ENCODE measurements at places on chromosomes 12 and 14. TPM values are rescaled to one million over a fixed set of nuclear protein-coding genes. Genes with fewer than 3 reads are reported as not detected.

The RNFT2 gene
- total RNA-seq: 56.3 TPM

The COX6A1 gene
- total RNA-seq: 573 TPM

The OAS3 gene
- 3.5 TPM for total RNA-seq

The TSPAN11 gene
- total RNA-seq: 13.8 TPM

The TAS2R42 gene
- not detected for total RNA-seq

The PROX2 gene
- total RNA-seq: not detected

The CLEC4C gene
- not detected for total RNA-seq

The CIDEB gene
- 2.8 TPM for total RNA-seq

The RNASE2 gene
- total RNA-seq: 0.92 TPM

The ANAPC5 gene
- 125 TPM for total RNA-seq

The C14orf39 gene
- total RNA-seq: 0.92 TPM

The ADCY4 gene
- 3.2 TPM for total RNA-seq

The PMEL gene
- 0.69 TPM for total RNA-seq

The EFCAB11 gene
- 6.5 TPM for total RNA-seq

The FOS gene
- 57.0 TPM for total RNA-seq

The FERMT2 gene
- total RNA-seq: 76.4 TPM

The GYS2 gene
- total RNA-seq: not detected

The HOXC12 gene
- not detected for total RNA-seq

The TBC1D30 gene
- 23.1 TPM for total RNA-seq

The ACYP1 gene
- total RNA-seq: 49.4 TPM

The NEUROD4 gene
- 0.23 TPM for total RNA-seq

The CCDC60 gene
- 1.4 TPM for total RNA-seq

The ZFYVE26 gene
- 20.1 TPM for total RNA-seq

The ERBB3 gene
- 6.2 TPM for total RNA-seq

The CCDC198 gene
- total RNA-seq: 1.2 TPM

The MDP1 gene
- total RNA-seq: 16.1 TPM

The IL23A gene
- 0.92 TPM for total RNA-seq

The DTX1 gene
- total RNA-seq: 34.8 TPM

The ADAM20 gene
- total RNA-seq: 3.7 TPM

The EML5 gene
- total RNA-seq: 45.4 TPM

The KRT78 gene
- total RNA-seq: not detected

The SLC8A3 gene
- 70.4 TPM for total RNA-seq

The COX8C gene
- not detected for total RNA-seq

The TAS2R8 gene
- total RNA-seq: 0.69 TPM

The CCDC175 gene
- total RNA-seq: 2.1 TPM

The RNASE12 gene
- not detected for total RNA-seq

The ESRRB gene
- total RNA-seq: 0.92 TPM

The RTL1 gene
- 0.92 TPM for total RNA-seq

The CFAP251 gene
- 12.9 TPM for total RNA-seq

The A2M gene
- total RNA-seq: 87.9 TPM

The MORN3 gene
- total RNA-seq: 3.9 TPM

The EXOC5 gene
- 91.3 TPM for total RNA-seq

All from diencephalon (tissue), 1 donor.